ENCODE measurements at places on chromosomes 13 and 19.

DNA sequence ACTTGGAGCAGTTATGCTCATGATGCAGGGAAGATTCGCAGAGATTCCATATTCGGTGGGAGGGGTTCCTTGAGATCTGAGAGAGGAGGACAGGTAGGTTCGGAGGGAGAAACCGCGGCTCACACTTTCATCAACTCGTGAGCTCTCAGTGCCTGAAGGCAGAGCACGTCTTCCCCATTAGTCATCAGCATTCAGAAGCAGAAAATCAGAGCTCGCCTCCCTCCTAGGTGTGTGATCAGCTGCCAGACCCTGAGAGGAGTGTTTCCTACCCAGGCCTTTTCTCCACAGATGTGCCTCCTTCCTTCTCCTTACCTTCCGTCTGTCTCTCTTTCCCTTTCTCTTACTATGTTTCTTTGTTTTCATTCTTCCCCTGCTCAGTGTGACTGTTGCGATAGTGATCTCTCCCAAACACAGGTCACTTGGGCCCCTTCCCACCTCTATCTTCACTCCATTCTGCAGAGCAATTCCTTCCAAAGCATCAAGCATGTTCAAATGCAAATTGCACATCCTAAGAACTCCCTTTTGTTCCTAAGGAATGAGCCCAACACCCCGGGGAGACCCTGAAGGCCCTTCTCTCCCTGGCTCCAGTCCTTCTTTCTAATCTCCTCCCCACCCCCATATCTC, 389.5 kb downstream of the UQCRFS1 start:
- peak; percentile 85 for DNase-seq

DNA sequence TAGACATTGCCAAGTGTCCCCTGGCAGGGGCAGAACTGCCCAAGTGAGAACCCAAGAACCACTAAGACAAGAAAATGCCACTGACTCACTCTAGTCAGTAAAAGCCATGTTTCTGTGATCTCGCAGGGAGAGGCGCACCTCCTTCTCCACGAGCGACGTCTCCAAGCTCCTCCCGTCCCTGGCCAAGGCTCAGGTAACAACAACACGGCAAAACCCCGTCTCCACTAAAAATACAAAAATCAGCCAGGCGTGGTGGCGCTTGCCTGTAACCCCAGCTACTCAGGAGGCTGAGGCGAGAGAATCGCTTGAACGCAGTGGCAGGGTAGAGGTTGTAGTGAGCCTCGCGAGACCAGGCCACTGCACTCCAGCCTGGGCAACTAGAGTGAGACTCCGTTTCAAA, 17.5 kb upstream of the USE1 start:
- no peak for DNase-seq

GRCh38 chr19:43754503-43755255, at the start of gene SMG9:
Gene SMG9 (minus strand): TSS chr19:43754962. CDS start chr19:43750741, 4,221 bp downstream.
- peak; percentile 98 for DNase-seq

DNA sequence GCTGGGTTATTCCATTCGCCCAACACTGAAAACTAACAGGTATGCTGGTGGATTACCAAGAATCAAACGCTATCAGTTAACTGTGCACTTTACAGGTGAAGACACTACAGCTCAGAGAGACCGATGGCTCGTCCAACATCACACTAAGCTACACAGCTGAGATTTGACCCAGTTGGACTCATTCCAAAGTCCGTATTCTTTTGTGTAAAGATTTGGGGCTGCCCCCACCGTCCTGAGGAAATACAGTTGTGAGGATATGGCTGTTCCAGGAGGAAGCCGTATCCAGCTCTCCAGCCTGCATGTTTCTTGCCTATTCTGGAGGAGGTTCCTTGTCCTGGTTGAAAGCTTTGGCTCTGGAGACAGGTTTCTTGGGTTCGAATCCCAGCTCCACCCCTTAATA, 4.2 kb downstream of the ZSCAN5A start:
- DNase-seq = no peak

DNA sequence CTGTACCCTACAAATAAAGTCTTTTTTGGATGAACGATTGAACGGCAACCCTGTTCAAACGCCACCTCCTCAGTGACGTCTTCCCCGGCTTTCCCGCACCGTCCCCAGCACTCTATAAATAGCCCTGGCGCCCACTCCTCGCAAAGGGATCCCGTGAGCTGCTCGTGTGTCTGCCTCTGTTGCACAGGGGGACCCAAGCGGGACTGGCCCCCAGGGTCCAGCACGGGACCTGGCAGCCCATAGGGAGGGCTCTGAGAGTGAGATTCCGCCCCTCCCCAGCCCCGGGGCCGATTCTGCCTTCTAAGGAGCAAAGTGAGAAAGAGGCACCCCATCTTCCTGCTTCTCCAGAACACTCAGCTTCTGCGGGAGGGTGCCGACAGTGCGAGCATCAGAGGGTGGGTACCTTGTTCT, 8.1 kb upstream of the FKRP start:
- no peak for DNase-seq

DNA sequence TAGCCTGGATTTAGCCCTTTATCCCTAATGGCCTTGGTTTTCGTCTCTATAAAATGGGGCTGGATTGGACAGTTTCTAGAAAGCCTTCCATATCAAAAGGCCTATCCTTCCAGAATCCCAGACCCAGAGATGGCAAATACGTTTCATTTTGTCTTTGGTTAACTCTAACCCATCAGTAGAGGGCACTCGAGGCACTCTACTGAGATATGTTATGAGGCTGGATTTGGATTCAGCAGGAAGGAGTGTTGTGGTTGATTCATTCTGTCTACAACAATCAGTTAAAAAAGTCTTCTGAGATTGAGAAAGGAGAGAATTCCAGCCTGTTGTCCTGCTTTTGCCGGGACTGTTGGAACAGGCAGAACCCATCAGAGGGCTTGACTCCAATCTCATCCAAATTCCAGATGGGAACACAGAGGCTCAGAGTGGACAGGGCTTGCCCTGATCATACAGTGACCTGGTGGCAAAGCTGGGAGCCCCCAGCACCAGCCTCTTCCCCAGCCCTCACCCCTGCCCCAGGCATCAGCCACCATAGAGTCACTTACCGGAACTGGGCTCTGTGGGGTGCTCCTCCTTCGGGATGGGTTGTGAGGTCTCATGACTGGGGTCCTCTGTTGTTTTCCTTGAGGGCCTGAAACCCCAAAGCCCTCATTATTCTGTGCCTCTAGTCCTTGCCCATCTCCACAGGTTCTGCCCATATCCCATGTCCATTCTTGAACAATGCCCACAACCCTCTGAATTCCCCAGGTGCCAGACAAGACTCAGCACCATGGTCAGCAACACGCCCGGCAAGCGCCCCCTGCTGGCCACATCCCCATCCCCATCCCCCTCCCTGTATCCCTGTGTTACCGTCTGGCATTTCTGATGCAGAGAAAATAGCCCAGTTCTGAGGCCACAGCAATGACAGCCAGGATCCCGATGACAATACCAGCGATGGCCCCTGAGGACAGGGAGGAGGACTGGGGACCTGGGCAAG, 12.3 kb upstream of the ZNF180 start:
- peak; percentile 49 for DNase-seq

DNA sequence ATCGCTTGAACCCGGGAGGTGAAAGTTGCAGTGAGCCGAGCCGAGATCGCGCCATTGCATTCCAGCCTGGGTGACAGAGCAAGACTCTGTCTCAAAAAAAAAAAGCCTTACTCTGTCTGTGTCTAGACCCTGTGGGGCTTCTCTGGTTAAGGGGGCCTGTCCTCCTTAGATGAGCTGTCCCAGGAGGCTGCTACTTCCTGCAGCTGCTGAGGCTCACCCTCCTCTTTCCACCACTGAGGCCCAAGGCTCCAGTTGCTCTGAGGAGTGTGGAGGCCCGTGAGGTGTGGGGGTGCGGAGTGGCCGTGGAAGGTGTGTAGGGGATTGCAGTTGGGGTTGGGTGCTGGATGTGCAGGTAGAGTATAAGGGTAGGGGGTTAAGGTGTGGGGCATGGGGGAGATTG, 22.1 kb upstream of the RASA3 start:
- no peak for DNase-seq

DNA sequence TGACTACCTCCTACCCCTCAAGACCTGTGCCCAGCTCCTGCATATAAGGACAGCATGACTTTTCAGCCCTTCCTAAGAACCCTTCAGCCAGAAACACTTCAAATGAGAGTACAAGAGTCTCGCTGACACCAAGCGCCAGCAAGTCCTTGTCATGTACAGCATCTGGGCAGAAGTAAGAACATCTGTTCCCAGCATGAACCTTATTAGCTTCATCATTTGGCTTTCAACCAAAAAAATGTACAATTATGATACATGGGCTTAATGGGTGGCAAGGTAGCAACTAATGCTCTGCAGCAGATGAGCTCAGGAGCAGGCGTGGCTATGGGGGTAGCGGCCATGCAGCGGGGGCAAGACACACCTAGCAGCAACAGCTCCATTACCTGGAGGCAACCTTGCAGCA, 487.6 kb downstream of the COG6 start:
- no peak for DNase-seq

- DNase-seq = no peak
Observed at GRCh38 chr13:93325303-93326233, 99.0 kb downstream of the GPC6 start.

GRCh38 chr13:76769271-76769791, 116.9 kb downstream of the KCTD12 start:
- DNase-seq = no peak

DNA sequence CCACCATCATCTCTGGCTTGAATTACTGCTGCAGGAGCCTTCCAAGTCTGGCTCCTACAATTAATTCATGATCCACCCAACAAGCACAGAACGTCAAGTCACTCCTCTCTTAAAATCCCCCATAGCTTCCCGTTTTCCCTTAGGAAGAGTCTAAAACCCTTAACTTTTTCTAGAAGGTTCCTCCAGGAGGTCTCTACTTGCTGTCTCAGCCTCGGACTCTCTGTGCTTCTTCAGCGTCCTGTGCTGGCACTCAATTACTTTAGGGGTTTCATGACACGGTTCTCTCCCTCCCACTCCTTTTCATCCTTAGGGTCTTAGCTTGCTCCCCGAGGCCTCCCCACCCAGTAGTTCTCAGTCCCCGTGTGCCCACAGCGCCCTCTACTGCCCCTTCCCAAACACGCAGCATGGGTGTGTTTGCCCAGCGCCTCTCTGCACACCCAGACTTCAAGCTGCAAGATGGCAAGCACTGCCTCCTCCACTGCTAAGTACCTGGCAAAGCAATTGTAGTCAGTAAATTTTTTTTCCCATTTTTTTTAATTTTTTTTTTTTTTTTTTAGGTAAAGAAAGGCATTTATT, 25.8 kb upstream of the MAP3K10 start:
- peak; percentile 76 for DNase-seq

DNA sequence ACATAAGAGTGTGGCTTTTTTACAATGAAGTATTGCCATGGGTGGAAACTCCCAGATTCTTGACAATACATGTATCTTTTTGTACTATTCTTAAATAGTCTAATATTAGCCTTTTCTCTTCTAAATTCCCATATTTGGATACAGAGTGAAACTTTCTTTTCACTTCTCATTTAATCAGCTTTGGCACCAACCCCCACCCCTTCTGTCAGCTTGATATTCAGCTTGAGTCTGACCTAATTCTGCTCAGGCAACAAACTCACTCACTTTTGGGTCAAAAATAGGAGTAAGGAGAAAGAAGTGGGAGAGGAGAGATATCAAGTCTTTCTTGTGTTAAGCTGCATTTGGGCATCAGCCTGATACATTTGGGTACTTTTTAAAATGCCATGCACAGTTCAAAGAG, 397.5 kb downstream of the COG6 start:
- no peak for DNase-seq

- no peak for DNase-seq
Observed at GRCh38 chr13:73092829-73093228, 34.0 kb downstream of the KLF5 start.

- DNase-seq = peak; percentile 42
Observed at GRCh38 chr13:28753946-28754345, 35.2 kb upstream of the SLC46A3 start.

- peak; percentile 81 for DNase-seq
Observed at GRCh38 chr19:28727480-28728159, 485.3 kb downstream of the UQCRFS1 start.

DNA sequence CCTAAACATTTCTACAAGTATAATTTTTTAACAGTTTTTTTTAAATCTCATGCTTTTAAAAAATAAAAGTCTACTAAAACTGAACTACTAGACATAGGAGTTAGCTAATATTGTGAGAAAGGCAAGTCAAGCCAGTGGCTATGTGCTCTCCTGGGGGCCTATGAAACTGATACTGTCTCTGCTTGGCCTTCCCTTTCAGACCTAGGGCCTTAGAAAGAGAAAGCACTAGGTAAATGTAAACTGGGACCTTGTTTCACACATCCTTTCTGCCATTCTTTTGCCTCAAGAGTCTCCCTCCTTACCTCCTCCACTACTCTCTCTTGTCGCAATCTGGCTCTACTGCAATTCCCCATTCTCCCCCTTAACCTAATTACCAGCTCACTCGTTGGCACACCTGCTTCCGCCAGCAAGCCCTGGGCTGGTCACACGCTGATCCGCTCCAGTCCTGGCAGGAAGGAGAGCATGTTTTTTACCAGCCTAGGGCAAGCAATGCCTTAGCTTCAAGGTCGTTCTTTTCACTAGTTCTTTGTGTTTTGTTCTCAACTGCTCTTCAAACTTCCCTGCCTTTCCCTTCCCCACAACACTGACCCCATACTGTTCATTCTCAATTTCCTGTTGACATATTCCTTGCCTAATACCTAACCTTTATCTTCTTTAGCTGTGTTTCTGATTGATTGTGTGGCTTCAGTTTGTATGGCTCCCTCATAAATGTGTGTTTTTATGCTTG, 23.1 kb downstream of the TBC1D4 start:
- DNase-seq = peak; percentile 29

- no peak for DNase-seq
Observed at GRCh38 chr13:38952827-38953226, 37.8 kb downstream of the STOML3 start.

Measured in mesendoderm (in vitro differentiated cells).